ENCODE measurements at places on chromosomes 7 and 10.

DNA sequence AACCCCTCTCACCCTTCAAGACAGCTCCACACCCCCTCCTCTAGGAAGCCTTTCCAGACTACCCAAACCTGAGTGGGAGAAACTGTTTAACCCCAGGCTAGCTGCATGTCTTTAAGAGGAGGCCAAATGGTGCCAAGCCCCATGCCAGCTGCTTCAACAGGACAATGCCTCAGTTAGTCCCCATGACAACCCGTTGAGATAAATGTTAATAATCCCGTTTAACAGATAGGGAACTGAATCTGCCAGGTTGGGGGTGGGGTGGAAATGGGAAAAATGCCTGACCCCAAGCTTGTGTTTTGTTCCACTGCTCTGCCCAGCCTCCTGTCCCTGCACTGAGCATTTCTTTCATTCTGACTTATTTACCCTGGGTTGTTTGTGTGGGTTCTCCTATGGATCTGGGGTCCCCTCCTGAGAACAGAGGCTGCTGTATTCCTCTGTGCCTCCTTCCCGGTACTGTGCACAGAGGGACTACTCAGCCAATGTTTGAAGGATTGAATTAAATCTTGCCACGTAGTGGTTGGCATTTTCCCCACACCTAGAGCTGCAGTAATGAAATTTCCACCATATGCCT lies 452.6 kb upstream of the ZMIZ1 start:
- no peak for DNase-seq

DNA sequence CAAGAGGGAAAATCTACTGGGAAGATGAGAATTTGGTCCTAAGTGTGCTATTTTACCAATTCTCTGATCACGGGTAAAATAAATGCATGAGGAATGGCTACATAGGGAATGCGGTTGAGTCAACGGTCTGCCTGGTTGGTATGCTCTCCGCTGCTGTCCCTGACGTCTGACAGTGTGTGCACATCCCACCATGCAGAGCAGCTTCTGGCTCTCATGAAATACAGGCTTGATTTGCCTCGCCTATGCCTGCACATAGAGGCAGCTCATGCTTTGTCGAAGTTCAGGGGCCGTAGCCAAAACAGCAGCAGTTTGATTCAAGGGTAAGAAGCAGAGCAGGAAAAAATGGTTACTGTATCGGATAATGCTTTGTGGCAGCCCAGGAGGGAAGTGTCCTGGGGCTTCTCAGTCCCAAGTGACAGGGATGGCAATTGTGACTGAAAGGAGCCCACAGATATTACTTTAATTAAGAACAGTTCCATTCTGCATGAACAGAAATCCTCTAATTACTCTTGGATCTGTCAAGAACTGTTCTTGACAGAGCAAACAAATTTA lies 268.4 kb upstream of the SLC26A5 start:
- DNase-seq: no peak

- no peak for DNase-seq
These were observed 505.1 kb downstream of the DNAJB6 start for GRCh38 chr7:157841773-157842370.

- DNase-seq: no peak
These were observed 2.1 kb downstream of the TBX20 start for GRCh38 chr7:35251606-35252310.

- DNase-seq: no peak
These were observed 39.3 kb upstream of the CDK6 start for GRCh38 chr7:92875719-92876118.

DNA sequence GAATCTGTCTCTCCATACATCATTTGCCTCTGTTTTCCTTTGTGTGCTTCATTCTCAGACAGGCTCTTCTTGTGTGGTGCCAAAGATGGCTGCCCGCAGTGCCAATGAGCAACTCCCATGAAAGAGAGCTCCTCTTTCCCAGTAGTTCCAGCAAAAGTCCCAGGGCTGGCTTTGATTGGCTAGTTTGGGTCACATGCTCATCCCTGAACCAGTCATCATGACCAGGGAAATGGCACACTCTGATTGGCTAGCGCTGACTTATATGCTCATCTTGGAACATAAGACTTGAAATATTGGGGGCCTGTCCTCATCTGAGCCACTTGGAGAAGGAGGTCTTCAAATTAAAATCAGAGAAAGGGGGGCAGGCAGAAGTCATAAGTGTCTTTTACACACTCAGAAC lies 112.7 kb downstream of the CDH23 start:
- no peak for DNase-seq

DNA sequence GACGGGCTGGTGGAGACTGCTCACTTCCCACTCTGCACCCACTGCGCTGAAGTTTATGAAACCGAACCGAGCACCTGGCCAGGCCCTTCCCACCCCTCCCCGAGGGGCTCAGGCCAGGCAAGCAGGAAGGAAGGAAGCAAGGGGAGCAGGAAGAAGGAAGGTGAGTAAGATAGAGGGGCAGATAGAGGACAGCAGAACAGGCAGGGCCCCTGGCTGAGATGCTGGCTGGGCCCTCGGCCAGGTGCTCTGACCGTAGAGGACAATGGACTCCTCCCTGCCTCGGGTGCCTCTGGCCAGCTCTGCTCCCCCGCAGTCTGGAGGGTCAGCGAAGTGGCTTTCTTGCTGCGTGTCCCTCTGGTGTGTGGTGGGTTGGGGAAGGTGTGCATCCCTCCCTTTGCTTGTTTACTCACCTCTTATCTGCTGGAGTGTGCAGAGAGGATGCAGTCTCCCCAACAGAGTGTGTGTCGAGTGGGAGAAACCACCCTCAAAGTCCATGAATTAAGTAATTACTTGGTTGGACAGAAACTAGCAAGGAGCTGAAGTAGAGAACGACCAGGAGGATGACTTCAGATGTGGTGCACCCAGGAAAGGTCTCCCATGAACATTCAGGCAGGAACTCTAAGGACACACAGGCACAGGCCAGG lies 82.8 kb upstream of the PPP2R2D start:
- no peak for DNase-seq

DNA sequence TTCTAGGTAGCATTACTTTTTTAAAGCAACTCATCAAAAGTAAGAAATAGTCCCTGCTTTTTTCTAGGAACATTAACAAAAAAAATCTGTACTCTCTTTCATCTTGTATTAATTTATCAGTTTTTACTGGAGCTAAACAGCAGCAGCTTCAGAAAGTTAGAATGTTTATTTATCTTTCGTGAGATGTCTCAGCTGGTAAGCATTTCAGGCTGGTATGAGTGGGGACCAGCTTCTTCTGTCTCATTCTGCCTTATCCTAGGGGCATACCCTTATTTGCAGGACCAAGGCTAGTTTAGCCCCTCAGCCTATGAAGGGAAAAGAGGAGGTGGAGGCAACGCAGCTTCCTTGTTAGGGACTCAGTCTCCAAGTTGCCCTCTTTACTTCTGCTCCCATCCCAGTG lies 35.1 kb downstream of the LANCL2 start:
- no peak for DNase-seq

- DNase-seq: no peak
These were observed 82.2 kb downstream of the SEMA3D start for GRCh38 chr7:85104432-85105205.

DNA sequence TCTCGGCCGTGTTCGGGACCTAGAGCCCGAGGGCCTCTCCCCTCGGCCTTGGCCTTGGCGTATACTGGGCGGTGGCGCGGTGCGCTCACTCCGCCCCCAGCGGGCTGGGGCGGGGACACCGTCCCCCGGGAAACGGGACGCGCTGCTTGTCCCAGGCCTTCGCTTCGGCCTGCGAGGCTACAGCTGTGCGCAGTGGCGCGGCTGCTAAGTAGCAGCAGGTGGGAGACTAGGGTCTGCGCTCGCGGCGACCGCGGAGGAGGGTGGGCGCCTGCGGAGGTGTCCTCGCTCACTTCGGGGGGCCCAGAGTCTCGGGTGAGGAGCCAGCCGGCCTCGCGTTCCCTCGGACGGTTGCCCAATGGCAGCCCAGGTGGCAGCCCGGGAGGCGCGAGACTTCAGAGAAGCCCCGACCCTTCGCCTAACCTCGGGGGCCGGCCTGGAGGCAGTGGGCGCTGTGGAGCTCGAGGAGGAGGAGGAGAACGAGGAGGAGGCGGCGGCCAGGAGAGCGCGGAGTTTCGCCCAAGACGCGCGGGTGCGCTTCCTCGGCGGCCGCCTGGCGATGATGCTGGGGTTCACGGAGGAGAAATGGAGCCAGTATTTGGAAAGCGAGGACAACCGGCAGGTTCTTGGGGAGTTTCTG lies at the start of gene DNAH11:
Gene DNAH11, plus strand, starts transcription at position 149 of the 637 bp plus-strand sequence. Its CDS starts 207 bp downstream, at position 356.
- peak; percentile 25 for DNase-seq

DNA sequence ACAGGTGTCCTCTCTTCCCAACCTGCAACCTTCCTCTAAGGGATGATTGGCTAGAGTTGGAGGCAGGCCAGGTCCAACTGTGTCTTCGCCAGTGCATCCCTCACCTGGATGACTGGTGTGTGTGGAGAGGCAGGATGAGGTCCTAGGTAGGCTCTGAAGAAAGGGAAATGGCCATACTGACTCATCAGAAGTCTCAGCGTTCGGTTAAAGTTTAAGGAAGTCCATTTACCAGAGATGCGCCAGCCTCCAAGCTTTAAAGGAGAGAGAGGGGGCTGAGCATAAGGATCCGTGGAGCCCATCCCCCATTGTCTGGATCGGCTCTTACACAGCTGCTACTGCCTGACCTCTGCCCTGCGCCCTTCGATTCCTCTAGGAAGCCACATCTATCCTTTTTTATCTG lies 4.4 kb downstream of the KEL start:
- DNase-seq: no peak

DNA sequence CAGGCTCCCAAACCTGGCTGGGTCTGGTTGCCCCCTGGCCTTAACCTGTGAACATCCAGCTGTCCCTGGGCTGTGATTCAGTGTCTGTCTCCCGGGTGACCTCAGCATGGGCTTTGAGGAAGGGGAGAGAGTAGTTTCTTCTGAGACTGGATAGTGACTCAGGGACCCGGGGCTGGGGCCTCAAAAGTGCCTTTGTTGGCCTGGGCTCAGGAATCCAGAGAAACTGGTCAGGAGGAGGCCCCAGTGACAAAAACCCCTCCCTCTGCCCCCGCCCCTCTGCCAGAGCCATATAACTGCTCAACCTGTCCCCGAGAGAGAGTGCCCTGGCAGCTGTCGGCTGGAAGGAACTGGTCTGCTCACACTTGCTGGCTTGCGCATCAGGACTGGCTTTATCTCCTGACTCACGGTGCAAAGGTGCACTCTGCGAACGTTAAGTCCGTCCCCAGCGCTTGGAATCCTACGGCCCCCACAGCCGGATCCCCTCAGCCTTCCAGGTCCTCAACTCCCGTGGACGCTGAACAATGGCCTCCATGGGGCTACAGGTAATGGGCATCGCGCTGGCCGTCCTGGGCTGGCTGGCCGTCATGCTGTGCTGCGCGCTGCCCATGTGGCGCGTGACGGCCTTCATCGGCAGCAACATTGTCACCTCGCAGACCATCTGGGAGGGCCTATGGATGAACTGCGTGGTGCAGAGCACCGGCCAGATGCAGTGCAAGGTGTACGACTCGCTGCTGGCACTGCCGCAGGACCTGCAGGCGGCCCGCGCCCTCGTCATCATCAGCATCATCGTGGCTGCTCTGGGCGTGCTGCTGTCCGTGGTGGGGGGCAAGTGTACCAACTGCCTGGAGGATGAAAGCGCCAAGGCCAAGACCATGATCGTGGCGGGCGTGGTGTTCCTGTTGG lies at the start of gene CLDN4:
Gene CLDN4, plus strand, starts transcription at position 316 of the 903 bp plus-strand sequence. Its CDS starts 206 bp downstream, at position 522.
- DNase-seq: no peak

- no peak for DNase-seq
These were observed at the start of gene CTBP2 for GRCh38 chr10:125159932-125160855. TSS of gene CTBP2 (minus strand) at chr10:125160563.

- peak; percentile 57 for DNase-seq
These were observed 4.8 kb downstream of the STRIP2 start for GRCh38 chr7:129438839-129439651.

DNA sequence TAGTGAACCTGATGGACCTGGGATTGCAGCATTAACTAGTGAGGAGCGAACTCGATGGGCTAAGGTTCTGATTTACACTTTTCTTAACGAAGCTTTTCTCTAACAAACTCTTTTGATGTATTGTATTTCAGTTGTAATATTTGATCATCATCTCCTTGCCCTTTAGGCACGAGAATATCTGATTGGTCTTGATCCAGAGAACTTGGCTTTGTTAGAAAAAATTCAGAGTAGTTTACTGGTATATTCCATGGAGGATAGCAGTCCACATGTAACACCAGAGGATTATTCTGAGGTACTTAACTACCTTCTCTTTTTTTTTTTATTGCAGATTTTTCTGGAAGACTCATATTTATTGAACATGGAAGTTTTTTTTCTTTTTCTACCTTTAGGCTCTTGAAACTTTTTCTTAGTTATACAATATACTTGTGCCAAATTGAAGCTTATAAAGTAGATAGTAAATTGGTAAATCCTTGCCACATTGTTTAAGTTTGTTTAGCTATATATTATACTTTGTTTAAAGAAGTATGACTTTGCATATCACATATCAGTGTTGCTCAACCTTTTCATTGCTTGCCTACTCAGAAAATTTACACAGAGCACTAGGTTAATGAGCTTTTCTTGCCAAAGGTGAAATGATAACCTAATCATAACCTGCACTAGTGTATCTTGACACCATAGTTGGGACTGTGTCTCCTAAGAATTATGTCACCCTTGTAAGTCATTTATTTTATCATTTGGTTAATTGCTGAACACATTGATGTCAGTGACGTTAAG lies 30.4 kb downstream of the CROT start:
- DNase-seq: no peak

DNA sequence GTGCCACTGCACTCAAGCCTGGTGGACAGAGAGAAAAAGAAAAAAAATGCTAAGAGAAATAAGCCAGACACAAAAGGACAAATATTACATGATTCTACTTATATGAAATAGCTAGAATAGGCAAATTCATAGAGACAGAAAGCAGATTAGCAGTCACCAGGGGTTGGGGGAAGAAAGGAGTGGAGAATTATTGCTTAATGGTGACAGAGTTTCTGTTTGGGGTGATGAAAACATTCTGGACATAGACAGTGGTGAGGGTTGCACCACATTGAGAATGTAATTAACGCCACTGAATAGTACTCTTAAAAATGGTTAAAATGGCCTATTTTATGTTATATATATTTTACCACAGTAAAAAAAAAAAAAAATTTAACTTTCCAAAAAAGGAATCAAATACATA lies 6.4 kb upstream of the NT5C2 start:
- no peak for DNase-seq

DNA sequence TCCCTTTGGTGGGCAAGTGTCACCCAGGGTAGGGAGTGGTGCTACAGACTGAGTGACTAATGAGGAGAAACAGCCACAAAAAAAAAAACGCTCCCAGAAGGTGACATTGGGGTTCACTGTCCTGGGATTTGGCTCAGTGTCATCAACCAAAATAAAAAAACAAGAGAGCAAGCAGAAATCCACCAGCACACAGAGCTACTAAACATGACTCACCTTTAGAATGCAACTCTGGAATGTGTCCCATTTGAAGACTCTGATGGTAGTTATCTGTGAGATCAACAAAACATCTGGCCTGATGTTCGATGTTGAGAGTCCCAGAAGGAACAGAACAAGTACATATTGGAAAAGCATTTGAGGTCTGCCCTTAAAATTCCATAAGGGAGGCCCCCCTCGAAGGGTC lies 200.3 kb upstream of the LYZL2 start:
- DNase-seq: no peak

- DNase-seq: no peak
These were observed 98.7 kb downstream of the RBM20 start for GRCh38 chr10:110742801-110743200.

- no peak for DNase-seq
These were observed 19.6 kb upstream of the CTTNBP2 start for GRCh38 chr7:117892821-117893220.
